ENCODE measurements at places on chromosomes 3 and 15.

DNA sequence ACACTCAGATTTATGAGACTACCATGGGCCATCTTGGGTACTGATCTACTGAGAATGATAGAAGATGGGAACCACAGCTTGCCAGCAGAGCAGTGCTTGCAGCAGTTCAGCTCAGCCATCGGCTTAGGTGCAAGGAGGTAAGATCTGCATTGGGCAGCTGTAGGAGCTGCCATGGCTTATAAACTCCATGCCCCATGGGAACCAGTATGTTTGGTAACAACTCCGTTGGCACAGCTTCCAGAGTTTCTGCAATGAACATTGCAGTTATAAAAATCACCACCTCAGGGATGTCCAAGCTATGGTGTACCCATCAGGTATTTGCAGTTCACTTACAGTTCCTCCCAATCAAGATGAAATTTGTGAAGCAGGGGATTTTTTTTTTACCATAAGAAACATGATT is 299.1 kb upstream of the ROPN1 start:
- DNase-seq = no peak

- no peak for DNase-seq
Measured at GRCh38 chr3:124256599-124256998, 264.7 kb upstream of the ROPN1 start.

DNA sequence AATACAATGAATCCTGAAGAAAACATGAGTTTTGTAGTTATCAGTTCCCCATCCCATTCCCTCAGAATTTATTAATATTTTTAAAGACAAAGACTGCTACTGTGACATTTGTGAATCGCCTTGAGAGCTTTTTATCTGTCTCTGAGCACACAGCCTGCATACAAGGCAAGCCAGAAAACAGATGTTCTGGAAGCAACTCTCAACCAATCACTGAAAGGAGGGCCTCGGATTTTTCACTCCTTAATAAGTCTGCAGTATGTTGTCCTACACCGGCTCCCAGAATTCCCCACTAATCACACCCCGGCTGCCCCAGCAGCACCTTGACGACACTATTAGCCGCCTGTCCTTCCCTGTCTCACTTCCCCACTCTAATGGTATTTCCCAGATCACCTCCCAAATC is 138.5 kb downstream of the ZNF621 start:
- DNase-seq = no peak

GRCh38 chr3:196941729-196942225 is 551 bp downstream of the NCBP2 start:
- DNase-seq = peak; percentile 50

DNA sequence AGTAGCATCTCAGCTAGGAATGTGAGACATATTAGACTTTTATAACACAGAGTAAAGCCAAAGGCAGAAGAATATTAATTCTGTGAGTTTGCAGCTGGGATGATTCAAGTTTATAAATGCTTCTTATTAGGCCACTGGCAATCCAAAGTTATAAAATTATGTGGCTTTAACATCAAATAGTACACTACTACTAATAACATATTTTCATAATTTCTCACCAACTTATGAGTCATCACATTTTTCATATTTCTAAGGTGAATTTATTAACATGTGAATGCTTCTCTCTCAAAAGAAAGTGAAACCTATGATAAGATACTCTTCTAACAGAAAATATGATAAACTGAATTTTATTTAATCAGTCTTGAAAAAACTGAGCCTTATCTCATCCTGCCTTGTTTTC is 1348.2 kb upstream of the ALCAM start:
- no peak for DNase-seq

- DNase-seq = no peak
Measured at GRCh38 chr3:189349772-189350171, 178.0 kb downstream of the TPRG1 start.

DNA sequence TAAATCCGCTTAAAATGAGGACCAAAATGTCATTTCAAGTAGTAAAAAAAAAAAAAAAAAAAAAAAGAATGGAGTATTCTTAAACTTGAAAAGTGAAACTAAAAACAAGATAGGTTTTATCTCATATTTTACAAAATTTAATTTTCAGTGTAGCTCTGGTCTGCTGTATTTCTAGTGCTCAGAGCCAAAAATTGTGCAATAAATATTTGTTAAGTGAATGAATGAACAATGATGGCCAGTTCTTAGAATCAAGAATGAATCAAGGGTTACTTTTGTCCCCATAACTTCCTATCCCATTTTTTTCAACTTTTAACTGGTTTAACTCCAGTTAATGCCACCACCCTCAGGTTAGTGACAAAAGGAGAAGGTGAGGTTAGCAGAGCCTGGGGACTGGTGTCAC is 214.4 kb downstream of the ABHD5 start:
- no peak for DNase-seq

- no peak for DNase-seq
Measured at GRCh38 chr3:161349529-161350312, 21.6 kb downstream of the SPTSSB start.

DNA sequence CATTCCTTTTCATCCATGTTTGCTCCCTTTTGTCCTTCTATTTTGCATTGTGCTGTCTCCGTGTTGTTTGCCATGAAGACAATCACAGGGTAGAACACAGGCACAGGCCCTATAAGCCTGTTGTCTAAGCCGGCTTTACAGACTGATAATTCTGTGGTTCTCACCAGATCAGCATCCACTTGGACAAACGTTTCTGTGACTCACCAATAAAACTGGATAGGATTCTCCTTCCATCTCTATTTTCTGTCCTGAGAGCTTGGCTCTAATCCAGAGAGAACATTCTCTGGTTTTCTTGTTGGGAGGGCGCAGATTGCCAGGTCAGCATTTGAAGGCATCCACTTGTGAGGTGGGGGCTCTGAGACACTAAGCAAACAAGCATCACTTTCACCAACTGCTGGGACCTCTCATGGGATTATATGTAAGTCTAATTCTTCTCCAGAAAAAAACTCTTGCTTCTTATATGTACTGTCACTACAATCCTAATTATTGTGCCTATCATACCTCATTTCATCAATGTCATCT is 101.6 kb downstream of the ERC2 start:
- no peak for DNase-seq

DNA sequence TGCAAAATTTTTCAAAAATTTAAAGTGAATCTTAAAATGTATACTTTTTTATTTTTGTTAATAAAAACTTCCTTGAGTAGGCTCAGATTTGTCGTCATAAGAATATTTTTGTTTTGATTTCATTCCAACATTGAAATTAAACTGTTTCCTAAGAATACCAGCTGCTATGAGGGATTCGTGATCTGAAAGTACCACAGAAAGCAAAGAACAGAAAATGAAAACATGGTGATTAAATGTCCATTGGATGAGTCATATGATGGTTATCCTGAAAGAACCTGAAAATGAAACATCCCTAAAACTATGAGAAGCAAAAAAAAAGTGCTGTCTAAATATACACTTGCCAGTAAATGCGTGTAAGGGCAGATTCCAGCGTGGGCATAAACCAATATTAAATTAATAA is 143.8 kb downstream of the GMNC start:
- DNase-seq = peak; percentile 35

GRCh38 chr3:174125267-174125824 is 727.8 kb downstream of the NLGN1 start:
- DNase-seq = peak; percentile 44

DNA sequence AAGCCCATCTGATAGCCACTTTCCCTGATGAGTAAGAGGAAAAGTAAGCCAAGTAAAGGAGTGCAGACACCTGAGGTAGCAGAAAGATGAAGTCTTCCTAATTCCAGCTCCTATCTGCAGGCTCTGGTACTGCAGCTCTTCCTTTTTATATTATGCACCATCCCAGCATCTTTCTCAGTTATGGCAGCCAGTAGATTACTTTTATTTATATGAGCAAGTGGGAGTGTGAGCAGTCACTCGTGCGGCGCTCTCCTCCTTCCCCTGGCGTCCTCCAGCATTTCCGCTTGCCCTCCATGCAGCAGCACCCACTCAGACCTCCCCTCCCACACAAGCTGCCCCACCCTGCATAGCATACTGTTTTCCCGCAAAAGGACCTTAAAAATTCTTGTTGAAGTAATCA is 465.9 kb upstream of the DPPA4 start:
- peak; percentile 13 for DNase-seq

DNA sequence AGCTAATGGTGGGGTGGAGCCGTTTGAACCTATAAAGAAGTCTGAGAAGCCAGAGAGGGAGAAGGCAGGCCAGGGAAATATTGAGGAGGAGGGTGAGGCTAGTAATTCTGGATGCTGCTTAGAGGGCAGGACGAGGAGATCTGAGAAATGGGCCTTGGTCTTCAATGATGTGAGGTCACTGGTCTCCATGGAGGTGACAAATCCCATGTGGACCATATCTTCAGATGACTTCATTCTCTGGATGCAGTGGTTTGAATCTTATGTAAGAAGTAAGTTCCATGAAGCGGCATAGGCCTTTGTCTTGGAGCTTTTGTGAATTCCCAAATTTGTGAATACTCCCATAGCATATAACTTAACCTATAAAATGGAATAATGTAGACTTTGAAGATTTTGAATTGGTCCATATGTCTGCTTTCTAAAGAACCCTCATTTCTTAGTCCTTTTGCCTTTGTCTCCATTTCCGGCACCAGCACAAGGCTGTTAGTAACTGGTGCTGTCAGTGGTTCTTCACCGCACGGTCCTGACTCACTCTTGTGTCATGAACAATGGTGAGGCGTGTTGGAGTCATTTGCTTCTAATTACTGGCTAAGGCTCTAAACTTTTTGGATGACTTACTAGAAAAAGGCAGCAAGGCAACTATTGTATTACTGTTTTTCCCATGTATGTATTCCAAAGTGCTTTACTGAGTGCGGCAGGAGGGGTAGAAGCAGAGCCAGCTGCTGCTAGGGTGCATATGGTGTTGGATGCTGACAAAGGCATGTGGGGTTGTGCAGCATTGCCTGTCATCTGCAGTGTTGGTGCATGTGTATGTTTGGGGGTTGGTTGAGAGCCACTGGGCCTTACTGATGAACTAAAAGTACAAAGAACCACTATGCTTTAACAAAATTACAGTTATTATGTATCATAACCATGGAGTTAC is 279.3 kb upstream of the C2CD4B start:
- peak; percentile 70 for DNase-seq

GRCh38 chr3:114585687-114586086 is 291.9 kb downstream of the TIGIT start:
- DNase-seq = no peak
